WTC11 (cell line): ENCODE measurements at places on chromosomes 1 and 21. TPM values are rescaled to one million over a fixed set of nuclear protein-coding genes. Genes with fewer than 3 reads are reported as not detected.

GRCh38 chr1:160759740-160760139, 20.7 kb downstream of the SLAMF7 start:
- no peak for DNase-seq

The C1orf167 gene
- 1.2 to 3.1 TPM (median 2.8 TPM) in 3 replicates for total RNA-seq

DNA sequence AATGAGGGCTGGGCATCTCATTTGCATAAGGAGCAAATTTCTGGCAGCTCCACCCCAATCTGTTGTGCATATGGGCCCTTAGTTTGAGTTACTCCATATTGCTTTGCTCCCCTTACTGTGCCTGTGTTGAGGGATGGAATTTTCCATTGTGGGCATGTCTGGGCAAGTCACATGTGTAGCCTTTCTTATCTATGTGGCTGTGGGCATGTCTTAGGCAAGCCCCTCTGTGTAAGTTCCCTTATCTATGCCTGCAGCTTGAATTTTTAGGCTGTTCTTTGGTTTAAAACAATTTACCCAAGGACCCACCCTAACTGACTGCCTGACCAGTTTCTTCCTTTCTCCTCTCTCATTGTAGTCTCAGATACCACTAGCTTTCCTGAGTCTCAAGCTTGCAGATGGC, 405.7 kb upstream of the NCAM2 start:
- DNase-seq = no peak

The RXFP4 gene
- not detected in 3 replicates for total RNA-seq

- DNase-seq = no peak
Observed at GRCh38 chr1:236809148-236809547, 14.1 kb downstream of the MTR start.

GRCh38 chr1:87219626-87220025, 109.1 kb upstream of the LMO4 start:
- no peak for DNase-seq

DNA sequence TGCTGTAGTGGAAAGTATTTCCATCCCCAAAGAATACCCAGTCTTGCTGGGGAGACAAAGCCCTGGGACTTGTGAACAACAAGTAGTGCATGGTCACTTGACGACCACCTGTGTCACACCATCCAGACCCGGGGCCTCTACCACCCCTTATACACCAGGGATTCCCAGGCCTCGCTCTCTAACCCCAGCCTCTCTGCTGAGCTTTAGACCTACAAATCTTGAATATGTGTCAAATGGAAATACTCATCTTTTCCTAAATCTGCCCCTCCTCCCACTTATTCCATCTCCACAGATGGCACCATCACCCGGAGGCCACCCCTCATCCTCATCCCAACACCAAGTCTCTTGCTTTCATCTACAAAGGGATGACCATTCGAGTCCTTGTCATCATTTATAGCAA, 875 bp upstream of the RNASEL start:
- no peak for DNase-seq

The OSCP1 gene
- 1.7 to 2.3 TPM (median 2.0 TPM) in 3 replicates for total RNA-seq

The A3GALT2 gene
- total RNA-seq = not detected in 3 replicates

DNA sequence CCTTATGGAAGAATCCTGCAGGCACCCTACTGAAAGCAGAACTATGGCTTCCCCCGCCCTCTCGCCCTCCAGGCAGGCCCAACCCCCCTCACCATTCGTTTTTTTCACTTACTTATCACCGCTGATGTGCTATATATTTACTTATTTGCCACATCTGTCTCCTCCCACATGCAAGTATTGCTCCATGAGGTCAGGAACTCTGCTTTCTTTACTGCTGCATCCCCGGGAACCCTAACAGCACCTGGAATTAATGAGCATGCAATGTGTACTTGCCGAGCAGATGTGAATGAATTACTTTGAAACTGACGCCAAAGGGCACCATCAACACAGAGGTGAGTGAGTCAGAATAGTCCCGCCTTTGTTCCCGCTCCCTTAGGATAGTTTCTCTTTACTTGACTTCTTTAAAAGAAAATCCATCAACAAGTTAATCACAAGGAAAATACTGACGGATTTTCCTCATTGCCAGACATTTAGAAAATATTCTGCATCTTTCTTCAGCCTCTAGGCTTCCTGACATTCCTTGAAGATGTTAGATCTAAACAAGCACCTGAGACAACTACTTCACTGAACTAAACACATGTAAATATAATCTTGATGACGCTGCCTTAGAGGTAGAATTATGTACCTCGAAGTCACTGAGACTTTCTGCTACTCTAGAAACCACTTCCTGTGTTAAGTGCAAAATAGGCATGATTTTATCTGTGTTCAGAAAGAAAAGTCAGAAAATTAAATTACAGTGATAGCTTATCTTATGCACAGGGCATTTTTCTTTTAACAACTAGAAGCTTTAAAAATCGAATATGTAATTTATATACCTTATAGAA, 17.5 kb upstream of the RAB4A start:
- DNase-seq = no peak

The CSRP1 gene
- total RNA-seq = 10.7 to 15.4 TPM (median 14.3 TPM) in 3 replicates

GRCh38 chr1:4755301-4755845, 101.0 kb downstream of the AJAP1 start:
- DNase-seq = no peak

GRCh38 chr1:241688940-241689368, 36.9 kb downstream of the WDR64 start:
- no peak for DNase-seq

- DNase-seq = no peak
Observed at GRCh38 chr1:44019466-44019948, 11.8 kb downstream of the SLC6A9 start.

The HSD3B1 gene
- not detected in 3 replicates for total RNA-seq

DNA sequence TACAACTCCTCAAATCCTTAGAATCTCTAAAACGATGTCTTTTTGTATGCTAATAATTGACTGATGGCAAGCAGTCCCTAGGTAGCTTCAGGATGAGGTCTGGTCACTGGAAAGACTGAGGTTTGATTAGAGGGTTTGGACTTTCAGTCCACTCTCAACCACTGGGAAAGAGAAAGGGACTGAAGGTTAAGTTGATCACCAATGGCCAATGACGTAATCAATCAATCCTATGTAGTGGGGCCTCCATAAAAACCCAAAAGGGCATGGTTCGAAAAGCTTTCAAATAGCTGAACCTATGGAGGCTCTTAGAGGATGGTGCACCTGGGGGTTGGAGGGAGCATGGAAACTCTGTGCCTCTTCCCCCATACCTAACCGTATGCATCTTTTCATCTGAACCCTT, 39.6 kb upstream of the DNASE2B start:
- no peak for DNase-seq

DNA sequence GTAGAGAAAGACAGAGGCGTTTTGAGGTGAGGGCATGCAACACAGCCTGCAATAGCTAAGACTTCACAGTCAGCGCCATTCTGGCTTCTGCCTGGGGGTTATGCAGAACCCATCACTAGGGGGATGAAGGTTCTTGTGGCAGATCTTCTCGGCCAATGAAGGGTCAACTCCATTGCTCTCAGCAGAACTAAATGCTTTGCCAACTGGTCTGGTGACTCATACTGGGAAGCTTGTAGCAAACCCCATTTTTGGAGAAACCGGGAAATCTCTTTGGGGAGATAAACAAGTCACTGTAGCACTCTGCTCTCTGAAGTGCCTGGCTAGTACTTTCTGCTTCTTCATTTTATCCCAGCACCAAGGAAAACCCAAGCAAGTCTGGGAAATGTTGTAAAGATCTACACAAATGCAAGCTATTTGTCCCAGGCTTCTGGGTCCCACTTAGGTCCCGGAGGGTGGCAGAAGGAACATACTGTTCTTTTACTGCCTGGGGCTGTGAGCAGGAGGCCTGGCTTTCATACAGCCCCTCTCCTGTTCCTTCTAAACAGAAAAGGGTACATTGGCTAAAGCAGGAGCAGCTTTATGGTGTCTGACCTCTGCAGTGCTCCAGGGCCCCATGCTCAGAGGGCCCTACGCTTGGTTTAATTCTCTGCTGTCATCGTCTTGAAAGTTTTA, 28.8 kb downstream of the SHISA4 start:
- no peak for DNase-seq

DNA sequence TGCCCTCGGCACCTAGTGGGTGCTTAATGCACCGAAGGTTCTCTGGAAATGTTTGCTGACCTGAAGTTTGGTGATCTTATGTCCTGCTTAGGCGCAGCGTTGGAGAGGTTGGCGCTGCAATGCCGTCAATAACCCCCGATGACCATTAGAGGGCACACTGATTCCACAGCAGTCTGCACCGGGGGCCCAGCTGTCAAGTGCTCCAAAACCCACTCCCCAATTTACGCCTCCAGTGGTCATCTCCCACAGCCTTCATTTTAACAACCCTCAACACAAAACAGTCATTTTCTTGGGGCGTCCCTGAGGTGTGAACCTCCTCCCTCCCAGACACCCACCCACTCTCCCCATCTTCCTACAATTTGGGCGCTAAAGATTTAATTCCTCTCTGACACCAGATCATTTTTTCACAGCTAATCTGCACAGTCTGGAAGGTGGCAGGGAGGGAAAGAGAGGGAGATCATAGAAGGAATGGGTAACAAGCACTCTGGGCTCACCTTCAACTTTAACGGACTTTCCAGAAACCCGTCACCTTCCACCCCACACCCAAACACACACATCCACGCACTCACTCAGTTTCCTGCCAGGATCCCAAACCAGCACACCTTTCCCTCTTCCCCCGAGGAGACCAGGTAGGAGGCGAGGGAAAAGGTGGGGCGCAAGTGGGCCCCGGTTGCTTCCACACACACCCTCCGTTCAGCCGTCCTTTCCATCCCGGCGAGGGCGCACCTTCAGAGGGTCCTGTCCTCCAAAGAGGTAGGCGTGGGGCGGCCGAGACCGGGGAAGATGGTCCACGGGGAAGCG, 570 bp upstream of the NPR1 start:
- DNase-seq = peak; percentile 78

DNA sequence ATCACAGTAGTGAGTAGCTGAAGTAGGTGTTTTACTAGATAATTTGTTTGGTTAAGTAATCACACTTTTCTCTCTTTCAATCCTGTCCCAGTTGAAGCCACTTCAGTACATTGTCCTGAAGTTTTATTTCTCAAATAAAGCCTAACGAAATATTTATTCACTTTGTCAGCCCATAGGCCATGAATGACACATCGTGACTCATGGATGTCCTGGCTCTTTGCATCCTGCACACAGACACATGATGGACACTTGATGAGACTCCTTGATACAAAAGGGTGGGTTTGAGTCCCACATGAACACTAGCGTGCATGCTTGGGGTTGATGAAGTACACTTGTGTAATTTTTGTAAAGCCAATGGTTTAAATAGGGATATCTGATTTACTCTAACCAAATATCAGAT, 22.7 kb upstream of the LAMC2 start:
- DNase-seq = no peak

DNA sequence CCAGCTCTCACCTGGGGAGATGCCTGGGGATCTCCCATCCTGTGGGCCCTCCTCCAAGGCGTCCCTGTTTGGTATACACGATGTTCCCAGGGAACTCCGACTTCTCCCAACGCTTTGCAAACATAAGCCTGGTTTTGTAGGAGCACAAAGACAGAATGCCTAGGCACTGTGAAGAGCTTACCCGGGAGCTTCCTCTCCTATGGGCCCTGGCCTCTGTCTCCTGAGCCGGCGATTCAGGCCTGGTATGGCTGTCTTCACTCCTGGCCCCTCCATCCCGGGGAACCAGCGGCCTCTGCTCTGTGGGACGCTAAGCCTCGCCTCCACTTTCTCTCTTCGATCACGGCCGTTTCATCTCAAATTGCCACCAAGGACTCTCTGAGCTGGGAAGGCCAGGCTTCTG, 59.6 kb upstream of the ACTRT2 start:
- DNase-seq = no peak

DNA sequence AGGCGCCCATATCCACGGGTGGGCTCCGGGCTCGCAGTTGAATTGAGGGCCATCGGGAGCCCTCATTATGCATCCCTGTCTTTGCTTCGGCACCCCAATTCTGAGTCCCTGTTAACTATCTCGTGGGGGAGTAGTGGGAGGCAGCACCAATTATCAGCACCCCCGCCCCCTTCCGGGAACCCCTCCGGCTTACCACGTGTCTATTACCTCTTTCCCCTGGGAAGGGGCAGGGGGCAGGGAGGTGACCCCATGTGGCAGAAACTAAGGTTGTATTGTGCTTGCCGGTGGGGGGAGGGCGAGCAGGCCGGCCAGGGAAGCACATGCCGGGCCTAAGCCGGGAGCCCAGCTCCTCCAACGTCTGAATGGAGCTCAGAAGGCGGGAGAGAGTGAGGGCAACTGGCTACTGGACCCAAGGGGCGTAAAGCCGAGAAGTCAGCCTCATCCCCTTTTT, 1.0 kb downstream of the LIN28A start:
- DNase-seq = peak; percentile 66

The DOP1B gene
- total RNA-seq = 8.3 to 11.4 TPM (median 9.1 TPM) in 3 replicates

DNA sequence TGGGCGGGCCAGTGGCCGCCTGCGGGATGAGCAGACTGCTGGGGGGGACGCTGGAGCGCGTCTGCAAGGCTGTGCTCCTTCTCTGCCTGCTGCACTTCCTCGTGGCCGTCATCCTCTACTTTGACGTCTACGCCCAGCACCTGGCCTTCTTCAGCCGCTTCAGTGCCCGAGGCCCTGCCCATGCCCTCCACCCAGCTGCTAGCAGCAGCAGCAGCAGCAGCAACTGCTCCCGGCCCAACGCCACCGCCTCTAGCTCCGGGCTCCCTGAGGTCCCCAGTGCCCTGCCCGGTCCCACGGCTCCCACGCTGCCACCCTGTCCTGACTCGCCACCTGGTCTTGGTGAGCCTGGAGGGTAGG, 2.1 kb downstream of the B4GALT2 start:
- no peak for DNase-seq

GRCh38 chr1:219897914-219898313, 30.4 kb downstream of the SLC30A10 start:
- no peak for DNase-seq

GRCh38 chr21:45228171-45228641, 59.5 kb downstream of the POFUT2 start:
- DNase-seq = no peak

The PYHIN1 gene
- total RNA-seq = 0.11 TPM in 1 of 3 replicates, not detected in the others

GRCh38 chr1:22341791-22342605, 109.7 kb upstream of the ZBTB40 start:
- DNase-seq = no peak

GRCh38 chr1:172727956-172728603, 69.2 kb downstream of the FASLG start:
- DNase-seq = peak; percentile 58

GRCh38 chr1:99264201-99265021, at the start of gene PLPPR4:
PLPPR4 (plus strand) TSS chr1:99264492; CDS start chr1:99264594, 102 bp downstream.
- peak; percentile 81 for DNase-seq

- DNase-seq = peak; percentile 96
Observed at GRCh38 chr1:1959840-1960479, 40.9 kb upstream of the TMEM52 start.

- peak; percentile 38 for DNase-seq
Observed at GRCh38 chr21:39712976-39713375, 32.0 kb upstream of the IGSF5 start.

The KCNK1 gene
- total RNA-seq = 12.8 to 13.3 TPM (median 13.3 TPM) in 3 replicates
